ENCODE measurements at places on chromosomes 6 and 20.

- DNase-seq = no peak
Measured at GRCh38 chr6:119157506-119157815, 79.0 kb upstream of the FAM184A start.

- DNase-seq = no peak
Measured at GRCh38 chr6:2504495-2505064, 246.1 kb downstream of the MYLK4 start.

DNA sequence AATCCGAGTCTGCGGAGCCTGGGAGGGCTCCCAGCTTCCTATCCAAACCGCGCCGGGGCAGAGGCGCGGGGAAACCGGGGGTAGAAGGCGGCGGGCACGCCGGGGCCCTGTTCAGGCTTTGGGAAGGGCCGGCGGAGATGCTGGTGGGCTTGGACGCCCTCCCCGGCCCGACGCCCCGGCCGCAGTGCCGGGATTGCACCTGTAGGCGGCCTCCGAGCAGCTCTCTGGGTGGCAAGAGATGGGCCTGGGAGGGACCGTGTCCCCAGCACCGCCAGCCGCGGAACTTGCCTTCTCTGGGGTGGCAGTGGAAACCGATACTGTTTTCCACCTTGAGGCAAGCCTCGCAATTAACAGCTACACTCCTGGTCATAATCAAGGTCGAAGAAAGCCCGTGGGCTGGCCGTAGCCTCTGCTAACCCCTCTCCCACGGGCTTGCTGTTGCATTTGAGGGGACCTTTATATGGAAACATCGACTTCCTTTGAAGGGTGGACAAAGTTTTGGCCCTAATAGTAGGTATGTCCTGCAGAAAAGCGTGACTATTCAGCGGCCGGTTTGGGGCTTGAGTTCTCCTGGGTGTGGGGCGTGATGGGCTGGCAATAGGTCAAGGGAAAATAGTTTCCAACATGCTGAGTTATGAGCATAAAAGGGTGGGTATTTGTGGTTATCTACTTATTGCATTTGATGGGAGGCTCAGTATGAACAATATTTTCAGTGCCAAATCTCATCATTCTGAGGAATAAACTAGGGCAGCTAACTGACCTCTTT lies 1.1 kb upstream of the JAG1 start:
- no peak for DNase-seq

DNA sequence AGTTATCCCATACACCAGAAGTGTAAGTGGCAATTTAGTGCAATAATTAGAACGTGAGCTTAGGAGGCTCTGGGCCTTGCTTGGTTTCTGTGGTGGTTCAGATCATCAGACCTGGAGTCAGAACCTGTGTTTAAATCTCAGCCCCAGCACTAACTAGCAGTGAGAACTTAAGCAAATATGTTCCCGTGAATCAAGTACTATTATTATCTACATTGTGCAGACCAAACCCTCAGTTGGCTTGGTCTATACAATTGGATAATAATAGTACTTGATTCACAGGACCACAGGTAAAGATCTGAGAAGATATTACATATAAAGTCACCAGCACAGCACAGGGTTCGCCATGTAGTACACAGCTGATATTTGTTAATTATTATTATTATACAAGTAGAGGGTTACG lies 93.1 kb downstream of the SIM1 start:
- no peak for DNase-seq

- no peak for DNase-seq
Measured at GRCh38 chr20:60244373-60245146, 286.3 kb downstream of the CDH26 start.

DNA sequence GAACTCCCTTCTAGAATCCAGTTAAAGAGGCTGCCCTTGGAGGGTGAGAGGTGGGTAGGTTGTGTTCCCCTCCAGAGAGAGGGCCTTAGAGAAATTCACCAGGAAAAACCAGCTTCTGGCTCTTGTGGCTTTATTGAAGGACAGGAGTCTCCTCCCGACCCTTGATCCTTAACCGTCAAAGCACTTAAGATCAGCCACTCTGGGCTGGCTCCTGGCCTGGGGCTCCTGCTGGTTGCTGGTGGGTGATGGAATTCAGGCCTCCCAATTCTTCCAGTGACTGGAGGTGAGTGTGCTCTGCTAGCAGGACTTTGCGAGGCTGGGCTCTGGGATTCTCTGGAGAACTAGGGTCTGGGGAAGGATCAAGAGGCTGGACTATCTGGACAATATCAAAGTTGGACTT lies 75.6 kb upstream of the LGSN start:
- DNase-seq = no peak

All from left renal pelvis (tissue), 4 donors.